ENCODE measurements at places on chromosomes 1 and 21.

DNA sequence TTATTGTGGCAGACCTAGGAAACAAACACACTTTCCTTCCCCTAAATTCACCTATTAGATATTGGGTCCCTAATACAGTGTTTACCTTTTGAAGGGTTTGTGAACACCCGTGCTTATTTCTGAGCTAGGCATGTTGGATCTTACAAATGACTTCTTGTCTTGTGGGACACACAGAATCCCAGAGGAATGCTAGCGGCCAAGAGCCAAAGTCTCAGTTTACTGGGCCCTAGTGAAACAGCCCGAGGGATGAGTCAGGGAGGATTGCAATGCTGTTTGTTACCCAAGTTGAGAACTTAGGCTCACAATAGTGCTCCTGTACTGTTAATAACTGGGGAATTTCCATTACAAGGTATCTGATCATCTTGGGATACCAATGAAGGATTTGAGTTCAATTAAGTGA is 100.1 kb upstream of the AKT3 start:
- no peak for DNase-seq

GRCh38 chr1:112522621-112523020 is 13.9 kb downstream of the WNT2B start:
- DNase-seq = no peak

- DNase-seq = no peak
Measured at GRCh38 chr1:211677659-211678058, 2.2 kb upstream of the NEK2 start.

GRCh38 chr1:9231648-9232332 is 2.8 kb upstream of the H6PD start:
- no peak for DNase-seq

GRCh38 chr1:20086800-20087199 is 16.8 kb downstream of the PLA2G5 start:
- no peak for DNase-seq

DNA sequence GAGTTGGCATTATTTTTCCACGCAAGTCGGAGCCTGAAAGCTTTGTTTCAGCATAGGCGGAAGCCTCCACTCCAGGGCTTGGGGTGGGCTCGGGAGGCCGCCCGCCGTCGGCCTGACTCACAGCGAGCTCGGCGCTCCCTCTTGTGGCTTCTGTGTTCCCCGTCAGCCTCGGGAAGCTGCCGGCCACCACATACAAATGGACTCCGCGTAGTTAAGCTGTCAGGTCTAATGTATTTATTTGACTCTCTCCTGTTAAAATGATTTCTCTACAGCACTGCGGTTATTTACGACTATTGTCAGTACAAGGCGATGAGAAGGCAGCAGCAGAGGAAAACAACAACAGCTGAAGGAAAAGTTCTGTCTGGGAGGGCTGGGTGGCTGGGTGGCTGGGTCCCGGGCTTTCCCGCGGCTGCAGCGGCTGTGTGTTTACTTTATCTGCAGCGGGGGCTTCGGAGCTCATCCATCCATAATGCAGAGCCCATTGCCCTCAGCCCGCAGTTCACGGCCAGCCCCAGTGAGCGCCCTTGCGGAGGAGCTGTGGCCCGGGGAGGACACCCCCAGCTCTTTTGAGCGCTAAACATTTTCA is 375.7 kb upstream of the CAMK1G start:
- DNase-seq = peak; percentile 54

GRCh38 chr21:41251961-41252642 is 64.5 kb upstream of the FAM3B start:
- DNase-seq = no peak

GRCh38 chr1:65332821-65333220 is 23.5 kb downstream of the DNAJC6 start:
- DNase-seq = no peak

GRCh38 chr1:235941876-235942624 is 75.3 kb upstream of the LYST start:
- no peak for DNase-seq

- no peak for DNase-seq
Measured at GRCh38 chr1:3922851-3923250, 22.8 kb upstream of the C1orf174 start.

GRCh38 chr1:23566304-23566703 is 7.0 kb upstream of the ID3 start:
- DNase-seq = no peak

DNA sequence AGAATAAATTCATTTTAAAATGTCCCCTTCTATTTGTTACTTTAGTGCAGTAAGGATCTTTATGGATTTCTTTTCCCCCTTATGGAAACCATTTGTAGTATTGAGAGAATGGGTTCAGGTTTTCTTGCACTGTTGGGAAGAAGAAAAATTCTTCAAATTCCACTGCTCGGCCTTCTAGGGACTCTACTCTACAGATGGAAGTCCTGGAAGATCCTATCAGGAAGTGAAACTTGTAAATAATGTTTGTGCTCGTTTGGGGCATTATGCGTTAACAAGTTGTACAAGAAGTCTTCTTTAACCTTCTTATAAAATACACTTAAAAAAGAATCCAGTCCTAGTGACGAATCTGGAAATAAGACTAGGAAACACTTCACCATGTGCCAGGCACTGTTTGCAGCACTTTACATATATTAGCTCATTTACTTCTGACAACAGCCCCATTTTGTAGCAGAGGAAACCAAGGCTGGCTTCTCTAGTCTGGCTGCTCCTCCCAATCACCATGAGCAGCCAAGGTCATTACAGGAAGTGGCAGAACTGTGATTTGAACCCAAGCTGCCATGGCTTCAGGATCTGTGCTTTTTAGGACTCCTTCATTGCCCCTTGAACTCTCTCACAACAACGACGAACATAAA is 11.8 kb downstream of the LRRC8D start:
- DNase-seq = no peak

DNA sequence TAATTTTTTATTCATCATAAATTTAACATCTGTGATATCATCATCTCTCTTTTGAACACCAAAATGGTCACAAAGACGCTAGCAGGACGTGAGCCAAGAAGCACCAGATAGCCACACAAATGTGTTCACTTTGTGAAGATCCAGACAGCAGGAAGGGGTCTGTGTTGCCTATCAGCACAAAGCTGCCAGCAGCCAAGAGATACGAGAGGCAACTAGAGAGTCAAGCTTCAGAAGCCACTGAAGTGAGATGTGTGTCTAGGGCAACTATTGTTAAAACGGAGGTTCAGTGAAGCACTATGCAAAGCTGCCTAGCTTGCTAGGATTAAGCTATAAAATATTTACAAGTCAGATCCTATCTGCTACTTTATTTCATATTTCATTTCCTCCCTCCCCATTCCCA is 45.3 kb downstream of the NDC1 start:
- DNase-seq = no peak

DNA sequence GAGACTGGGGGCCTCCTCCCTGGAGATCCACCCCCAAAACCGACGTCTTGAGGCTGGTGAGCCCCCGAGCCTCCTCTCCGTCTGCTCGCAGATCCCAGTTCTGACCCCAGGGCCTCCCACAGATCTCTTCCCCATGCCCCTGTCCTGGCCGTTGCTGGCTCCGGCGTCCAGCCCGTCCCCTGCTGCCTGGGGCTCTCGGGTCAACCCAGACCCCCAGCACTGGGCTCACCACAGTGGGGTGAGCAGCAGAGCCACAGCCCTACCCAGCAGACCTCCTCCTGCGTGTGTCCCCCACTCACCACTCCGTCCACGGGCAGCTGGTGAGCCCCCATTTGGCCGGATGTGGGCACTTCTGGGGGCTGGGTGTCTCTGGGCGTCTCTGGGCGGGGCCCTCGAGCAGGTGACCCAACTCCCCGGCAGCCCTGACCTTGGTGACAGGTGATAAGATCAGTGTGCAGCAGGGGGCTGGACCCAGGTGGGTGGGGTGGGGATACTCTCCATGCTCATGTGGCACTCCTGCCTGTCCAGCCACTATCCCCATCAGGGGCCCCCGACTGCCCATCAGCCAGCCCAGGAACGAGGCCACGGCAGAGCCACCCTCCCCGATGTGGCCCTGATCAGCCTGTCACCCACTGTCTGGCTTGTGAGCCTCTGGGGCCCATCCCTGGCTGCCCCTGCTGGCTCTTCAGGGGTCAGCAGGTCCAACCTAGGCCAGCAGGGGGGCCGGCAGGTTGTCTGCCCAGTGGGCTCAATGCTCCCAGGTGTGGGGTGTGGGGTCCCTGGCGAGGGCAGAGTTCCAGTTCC is 709 bp downstream of the TNFRSF14 start:
- no peak for DNase-seq

- DNase-seq = no peak
Measured at GRCh38 chr1:206687915-206688442, 3.3 kb downstream of the MAPKAPK2 start.

GRCh38 chr1:99504287-99504686 is 141.6 kb upstream of the PALMD start:
- no peak for DNase-seq

DNA sequence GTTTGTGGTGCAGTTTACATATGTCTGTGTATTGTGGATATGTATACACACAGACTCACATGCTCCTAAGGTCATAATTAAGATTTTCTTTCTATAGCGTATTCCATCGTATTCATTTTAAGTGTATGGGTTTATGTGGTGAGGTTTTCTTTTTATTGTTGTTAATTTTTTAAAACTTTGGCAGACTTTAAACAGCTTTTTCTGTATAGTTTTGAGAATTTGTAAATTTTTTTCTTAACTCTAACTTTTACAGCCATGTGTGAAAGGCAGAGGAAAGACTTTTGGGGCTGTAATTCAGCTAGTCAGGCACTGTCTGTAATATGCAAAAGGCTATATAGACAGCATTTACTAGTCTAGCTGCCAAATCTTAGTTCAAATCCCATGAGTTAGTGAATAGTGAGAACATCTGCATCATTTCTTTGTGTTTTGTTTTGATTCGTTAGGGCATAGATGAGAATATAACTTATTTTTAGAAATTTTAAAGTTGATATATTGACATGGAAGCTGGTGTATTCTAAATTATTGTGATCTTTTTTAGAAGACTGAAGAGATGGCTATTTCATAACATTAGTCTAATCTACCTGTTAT is 2.3 kb downstream of the MAGI3 start:
- no peak for DNase-seq

DNA sequence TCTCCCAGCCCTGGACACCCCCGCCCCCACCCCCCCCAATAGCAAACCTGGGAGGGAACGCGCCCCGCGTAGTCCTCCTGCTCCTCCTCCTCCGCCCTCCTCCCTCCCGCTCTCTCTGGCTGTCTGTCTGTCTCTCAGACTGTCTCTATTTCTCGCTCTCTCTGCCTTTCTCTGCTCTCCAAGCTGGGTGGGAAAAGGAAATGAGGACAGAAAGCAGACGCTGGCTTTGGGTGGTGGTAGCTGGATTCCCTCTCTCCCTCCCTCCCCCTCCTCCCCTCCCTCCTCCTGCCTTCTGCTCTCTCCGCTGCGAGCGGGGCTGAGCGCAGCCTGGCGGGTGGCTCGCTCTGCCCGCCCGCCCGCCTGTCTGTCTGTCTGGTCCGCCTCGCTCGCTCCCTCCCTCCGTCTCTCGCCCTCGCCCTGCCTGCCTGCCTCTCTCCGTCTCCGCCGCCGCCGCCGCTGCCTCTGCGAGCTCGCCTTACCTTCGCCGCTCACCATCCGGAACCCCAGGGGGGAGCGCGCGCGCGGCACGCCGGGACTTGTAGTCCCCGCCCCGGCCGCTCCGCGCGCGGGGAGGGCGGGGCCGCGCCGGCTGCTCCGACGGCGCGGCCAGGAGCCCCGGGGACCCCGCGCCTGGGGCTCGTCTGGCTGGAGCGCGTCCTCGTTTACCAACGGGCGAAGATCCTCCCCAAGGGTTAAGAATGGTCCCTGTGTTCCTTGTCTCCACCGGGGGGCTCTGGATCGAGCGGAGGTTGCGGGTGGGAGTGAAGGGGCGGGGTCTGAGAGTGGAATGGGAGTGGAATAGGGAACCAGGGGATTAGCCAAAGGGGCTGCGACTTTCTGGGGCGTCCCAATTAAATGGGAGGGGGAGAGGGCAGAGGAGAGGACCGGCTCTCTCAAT is at the start of gene AHDC1:
Gene AHDC1 (minus strand): TSS at position 464 of the 898 bp plus-strand sequence. CDS start 52,029 bp downstream, outside the sequence.
- peak; percentile 93 for DNase-seq

- peak; percentile 21 for DNase-seq
Measured at GRCh38 chr1:72009173-72010093, 272.9 kb downstream of the NEGR1 start.
